PC-9 (cell line): ENCODE measurements at places on chromosomes 3 and 15. TPM values are rescaled to one million over a fixed set of nuclear protein-coding genes. Genes with fewer than 3 reads are reported as not detected.

GRCh38 chr3:12342151-12342550 is 53.3 kb downstream of the PPARG start:
- no peak for DNase-seq

GRCh38 chr3:192422997-192423342 is 304.4 kb downstream of the FGF12 start:
- no peak for DNase-seq

GRCh38 chr3:193452338-193452737 is 73.8 kb upstream of the ATP13A5 start:
- DNase-seq, result no peak

Gene WDR93
- total RNA-seq, result 1.1 and 1.8 TPM in 2 replicates

Gene AMIGO3
- 1.0 TPM in 1 of 2 replicates, not detected in the other for total RNA-seq
